Adipose tissue (tissue), 3 donors: ENCODE measurements at places on chromosomes 12 and 14. TPM values are rescaled to one million over a fixed set of nuclear protein-coding genes. Genes with fewer than 3 reads are reported as not detected.

The CDKN3 gene
- polyA plus RNA-seq = 2.7 TPM

The KRT72 gene
- polyA plus RNA-seq = 0.34 TPM

The COCH gene
- 3.3 TPM for polyA plus RNA-seq

The FOS gene
- polyA plus RNA-seq = 1,921 TPM

The LRRIQ1 gene
- polyA plus RNA-seq = 0.07 TPM

The LTB4R2 gene
- polyA plus RNA-seq = 5.9 TPM

The GSC gene
- 1.4 TPM for polyA plus RNA-seq

The HVCN1 gene
- polyA plus RNA-seq = 1.3 TPM
